ENCODE measurements at places on chromosomes 4 and X.

GRCh38 chr4:150259861-150260567 is 181.8 kb downstream of the DCLK2 start:
- no peak for DNase-seq

- DNase-seq: no peak
Observed at GRCh38 chrX:134948333-134949241, 42.2 kb upstream of the SMIM10 start.

DNA sequence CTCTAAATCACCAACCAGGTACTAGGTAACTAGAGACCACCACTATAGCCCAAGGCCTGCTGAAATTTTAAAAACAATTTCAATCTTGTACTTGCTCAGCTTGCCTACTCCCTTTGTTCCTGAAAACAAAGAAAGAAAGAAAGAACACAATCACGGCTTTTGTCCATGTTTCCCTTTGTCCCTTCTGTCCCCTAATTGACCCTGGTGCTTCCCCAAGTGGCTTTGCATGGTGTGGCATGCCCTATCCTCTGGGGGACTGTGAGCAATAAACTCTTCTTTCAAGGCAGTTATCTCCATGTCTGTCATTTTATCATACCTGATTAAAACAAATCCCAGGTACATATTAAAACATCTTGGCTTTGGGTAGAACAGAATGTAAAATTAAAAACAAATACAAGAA is 94.8 kb downstream of the ARSJ start:
- DNase-seq: no peak

- DNase-seq: peak; percentile 10
Observed at GRCh38 chrX:129737916-129738315, 863 bp upstream of the XPNPEP2 start.

DNA sequence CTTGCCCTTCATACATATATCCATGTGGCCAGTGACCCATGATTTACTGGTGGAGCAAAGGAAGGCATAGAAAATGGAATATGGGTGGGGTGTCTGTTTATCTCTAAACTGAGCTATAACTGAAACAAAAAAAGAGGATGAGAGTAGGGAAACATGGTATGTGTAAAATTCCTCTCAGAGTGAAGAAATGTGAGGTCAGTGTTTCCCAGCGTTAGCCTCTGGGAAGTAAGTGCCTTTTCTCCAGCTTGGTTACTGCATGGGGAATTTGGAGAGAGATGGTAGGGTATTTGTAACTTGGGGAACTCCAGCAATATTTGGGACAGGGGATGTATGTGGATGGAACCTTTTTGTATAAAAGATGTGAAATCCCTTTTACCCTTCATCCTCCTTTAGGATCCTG is 89.4 kb downstream of the AFF1 start:
- DNase-seq: no peak

- no peak for DNase-seq
Observed at GRCh38 chr4:25160714-25161592, 704 bp upstream of the SEPSECS start.

GRCh38 chr4:96240041-96240440 is 400.1 kb downstream of the PDHA2 start:
- no peak for DNase-seq

DNA sequence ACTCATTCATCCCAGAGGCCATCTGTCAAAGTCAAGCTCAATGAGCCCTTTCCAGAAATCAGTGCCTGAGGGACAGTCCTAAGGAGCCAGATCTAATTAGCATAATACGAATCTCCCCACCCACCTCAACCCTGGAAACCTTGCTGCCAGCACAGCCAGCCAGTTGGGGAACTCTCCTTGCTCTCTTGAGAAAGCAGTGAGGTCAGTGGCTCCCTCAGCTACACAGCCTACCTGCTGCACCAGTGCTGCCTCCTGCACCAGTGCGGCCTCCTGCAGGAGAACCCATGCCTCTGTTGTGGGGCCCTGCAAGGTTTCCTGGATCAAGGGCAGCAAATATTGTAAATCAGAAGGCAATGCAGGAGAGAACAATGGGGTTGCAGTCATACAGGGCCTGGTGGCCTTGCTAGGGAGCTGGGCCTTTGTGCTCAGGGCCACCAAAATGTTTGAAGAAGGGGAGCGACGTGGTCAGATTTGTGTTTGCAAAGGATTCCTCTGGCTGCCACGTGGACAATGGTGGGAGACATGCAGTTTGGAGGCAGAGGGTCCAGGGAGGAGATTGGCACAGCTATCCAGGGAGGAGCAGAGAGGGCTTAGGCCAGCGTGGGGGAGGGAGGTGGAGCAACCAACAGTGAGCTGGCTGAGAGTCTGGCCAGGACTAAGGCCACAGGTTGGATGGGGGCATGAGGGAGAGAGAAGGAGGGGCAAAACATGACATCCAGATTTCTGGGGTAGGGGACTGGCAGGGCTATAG is 124.3 kb upstream of the MAMLD1 start:
- DNase-seq: no peak

GRCh38 chr4:36329228-36329627 is 47.8 kb downstream of the DTHD1 start:
- no peak for DNase-seq

- DNase-seq: no peak
Observed at GRCh38 chrX:142201113-142201512, 4.0 kb downstream of the MAGEC2 start.

GRCh38 chr4:76213415-76214176 is at the start of gene SCARB2:
Gene SCARB2 (minus strand): TSS chr4:76213824. CDS start chr4:76213543, 281 bp downstream.
- peak; percentile 73 for DNase-seq

Measured in T-helper 2 cell treated with Interferon-gamma antibody and Interleukin-4, amounts not matched to agents 5 μg/mL and 100 μg/mL, for 36 hours (primary cell).